HT1080 (cell line): ENCODE measurements at places on chromosomes 7 and 10. TPM values are rescaled to one million over a fixed set of nuclear protein-coding genes. Genes with fewer than 3 reads are reported as not detected.

ASB10 gene
- total RNA-seq: not detected in 2 replicates

MACC1 gene
- not detected in 2 replicates for total RNA-seq

DNA sequence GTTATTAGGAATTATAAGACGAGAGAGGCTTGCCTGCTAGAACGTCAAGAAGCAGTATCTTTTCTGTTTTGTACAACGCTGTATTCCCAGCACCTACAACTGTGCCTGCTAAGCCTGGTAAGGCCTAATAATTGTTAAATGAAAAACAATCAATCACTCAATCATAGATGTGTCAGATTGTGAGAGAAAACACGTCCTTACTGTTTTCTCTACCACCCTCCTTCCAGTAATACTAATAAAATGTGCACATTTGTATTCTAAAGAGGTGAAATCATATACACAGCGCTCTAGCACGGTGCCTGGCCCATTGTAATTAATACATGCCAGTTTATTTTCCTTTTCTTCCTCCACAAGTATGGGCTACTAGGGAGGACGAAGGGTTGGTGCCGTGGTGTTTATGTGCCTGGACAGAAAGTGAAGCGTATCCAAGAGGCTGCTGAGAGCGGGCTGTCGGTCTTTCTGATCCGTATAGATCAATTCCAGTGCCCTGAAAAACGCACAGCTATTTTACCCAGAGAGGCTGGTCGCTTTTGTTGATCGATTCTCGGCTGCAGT, 1.5 kb upstream of the AUTS2 start:
- no peak for DNase-seq

TMEM270 gene
- 0.23 TPM in 1 of 2 replicates, not detected in the other for total RNA-seq

SOSTDC1 gene
- not detected in 2 replicates for total RNA-seq

- no peak for DNase-seq
Observed at GRCh38 chr10:21995557-21995956, 8.0 kb downstream of the DNAJC1 start.

GRCh38 chr7:21011153-21011552, 224.5 kb upstream of the SP8 start:
- DNase-seq: no peak

DNA sequence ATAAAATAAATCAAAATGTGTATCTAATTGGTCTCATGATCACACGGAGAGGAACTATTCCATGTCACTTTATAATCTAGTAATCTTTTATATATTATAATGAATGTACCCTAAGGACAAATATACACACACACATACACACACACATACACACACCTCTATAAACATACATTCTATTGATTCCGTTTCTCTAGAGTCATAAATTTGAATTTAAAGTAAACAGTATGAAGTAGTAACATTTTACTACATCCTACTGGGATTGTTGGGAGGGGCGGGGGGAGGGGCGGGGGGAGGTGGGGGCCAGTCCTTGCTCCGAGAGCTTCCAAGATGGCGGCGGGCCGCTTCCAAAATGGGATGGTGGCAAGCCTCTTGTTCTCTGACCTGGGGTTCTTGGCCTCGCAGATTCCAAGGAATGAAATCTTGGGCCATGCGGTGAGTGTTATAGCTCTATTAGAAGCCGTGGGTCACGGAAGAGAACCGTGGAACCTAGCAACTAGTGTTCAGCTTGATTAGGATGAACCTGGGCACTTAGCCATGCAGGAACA, 143.2 kb downstream of the REEP3 start:
- DNase-seq: no peak

- no peak for DNase-seq
Observed at GRCh38 chr10:48366261-48366660, 59.8 kb downstream of the MAPK8 start.
